ENCODE measurements at places on chromosomes 12 and 14.

DNA sequence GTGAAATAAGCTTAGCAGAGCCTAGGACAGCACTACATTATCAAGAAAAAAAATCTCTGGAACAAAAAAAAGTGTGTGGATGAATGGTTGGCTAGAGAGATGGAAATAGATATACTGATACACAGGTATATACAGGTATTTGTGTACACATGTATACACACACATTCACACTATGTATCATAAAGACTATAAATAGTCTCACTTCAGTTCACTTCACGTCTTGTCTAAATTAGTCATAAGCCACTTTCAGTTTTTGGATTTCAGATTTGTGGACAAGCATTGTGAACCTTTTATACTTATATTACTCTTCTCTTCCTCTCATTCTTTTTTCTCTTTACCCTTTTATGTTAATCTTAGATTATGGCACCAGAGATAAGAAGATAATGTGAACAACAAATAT is 41.8 kb upstream of the SLC6A15 start:
- DNase-seq: no peak

- no peak for DNase-seq
Observed at GRCh38 chr14:40936861-40937260, 669.8 kb upstream of the LRFN5 start.

DNA sequence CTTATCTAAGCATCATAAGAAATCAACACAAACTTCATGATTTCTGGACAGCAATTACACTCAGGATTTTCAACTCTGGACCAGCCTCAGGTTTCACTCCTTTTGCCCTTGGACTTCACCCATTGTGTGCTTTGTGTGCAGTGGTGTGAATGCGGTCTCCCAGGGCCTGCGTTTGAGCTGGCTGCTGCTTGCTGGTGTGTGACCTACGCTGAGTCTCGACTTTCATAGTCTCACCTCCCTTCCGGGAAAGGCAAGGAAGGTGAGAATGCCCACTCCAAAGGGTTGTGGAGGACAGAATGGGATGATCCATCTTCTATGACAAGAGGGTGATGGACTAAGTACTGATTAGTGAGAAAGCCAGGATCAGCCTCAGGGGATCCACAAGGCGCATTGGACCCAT is 228.8 kb downstream of the C12orf75 start:
- DNase-seq: no peak

GRCh38 chr12:19613051-19613535 is 173.8 kb downstream of the AEBP2 start:
- DNase-seq: no peak

DNA sequence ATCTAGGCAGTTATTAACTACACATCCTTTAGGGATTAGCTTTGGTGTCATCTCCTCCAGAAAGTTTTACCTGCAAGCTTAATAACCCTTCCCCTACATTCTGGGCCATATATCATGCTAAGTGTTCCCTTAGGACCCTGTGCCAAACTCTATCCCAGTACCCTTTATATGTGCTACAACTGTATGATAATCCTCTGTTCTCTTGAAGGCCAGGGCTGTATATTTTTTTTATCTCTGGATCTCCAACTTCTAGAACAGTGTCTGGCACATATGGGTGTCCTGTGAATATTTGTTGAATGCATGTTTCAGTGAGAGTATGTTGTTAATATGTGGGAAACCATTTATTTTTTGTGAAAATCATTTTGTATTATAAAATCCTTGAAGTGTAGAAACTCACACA is 106.7 kb downstream of the PPM1A start:
- DNase-seq: no peak

Data from T-helper 9 cell (primary cell).